ENCODE measurements at places on chromosomes 11 and 22.

DNA sequence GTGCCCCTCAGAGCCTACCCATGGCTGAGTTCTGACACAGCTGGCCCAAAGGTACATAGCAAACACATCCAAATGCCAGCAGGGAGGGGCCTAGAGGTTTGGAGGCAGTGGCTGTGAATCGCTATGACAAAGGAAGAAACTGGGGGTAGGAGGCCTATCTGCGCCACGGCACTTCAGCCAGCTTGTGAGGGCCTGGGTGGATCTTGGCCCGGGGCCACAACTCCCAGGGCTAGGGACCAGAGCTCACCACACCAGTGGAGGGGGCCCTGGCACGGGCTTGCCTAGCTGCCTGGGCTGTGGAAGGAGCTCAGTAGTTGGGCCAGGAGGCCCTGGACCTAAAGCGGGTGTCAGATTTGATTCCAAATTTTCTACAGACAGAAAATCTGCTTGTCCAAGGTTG, 9.4 kb upstream of the NAP1L4 start:
- no peak for DNase-seq

DNA sequence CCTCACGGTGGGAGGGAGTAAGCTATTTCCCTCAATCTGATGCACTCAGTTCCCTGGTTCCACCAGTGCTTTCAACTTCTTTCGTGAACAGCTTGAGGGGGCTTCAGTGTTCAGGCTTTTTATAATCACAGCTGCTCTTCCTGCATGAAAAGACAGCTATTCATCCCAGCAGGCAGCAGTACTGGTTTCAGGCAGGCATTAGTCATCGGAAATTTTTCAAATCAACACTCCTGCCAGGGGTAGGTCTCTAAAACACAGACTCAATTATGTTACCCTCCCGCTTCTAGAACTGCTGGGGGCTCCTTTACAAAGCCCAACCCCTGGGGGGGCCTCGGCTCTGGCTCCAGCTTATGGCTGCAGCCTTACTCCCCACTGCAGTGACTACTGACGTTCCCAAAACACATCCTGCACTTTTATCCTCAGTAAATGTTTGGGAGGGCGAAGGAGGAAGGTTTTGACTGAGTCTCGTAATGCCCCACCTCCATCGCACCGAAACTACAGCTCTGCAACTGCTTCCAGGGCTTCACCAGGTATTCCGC, 5.8 kb downstream of the POLDIP3 start:
- DNase-seq, result no peak

GRCh38 chr11:83025267-83025704, 46.4 kb downstream of the RAB30 start:
- no peak for DNase-seq

DNA sequence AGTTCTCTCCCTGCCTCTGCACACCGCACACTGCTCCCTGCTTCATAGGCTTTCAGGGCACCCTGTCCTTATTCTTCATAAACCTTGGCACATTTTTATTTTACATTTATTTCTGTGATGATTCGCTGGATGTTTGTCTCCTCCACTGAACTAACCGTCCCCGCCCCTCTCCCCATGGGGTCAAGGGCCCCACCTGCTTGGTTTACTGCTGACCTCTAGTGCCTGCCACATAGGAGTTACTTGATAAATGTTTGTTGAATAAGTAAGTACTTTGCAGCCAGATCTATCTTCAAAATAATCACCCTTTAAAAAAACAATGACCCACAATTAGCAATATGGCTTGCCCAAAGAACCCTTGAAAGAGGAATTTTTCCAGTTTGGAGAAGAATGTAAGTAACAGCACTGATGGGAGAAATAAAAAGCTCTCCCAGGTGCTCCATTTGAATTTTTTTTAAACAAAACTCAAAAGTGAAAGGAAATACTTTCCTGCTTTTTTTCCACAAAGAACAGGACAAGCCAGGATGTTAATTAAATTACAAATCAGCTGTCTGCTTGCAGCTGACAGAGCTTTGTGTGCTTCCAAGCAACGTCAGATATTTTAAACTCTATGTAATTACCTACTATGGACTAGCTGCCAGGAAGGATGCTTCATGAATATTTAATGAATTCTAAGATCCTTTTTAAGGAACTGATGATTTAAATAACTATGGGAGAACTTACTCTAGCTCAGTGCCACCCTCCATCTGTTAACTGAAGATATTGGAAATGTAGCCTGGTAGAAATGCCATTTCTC, 1083.6 kb downstream of the DLG2 start:
- DNase-seq, result no peak

DNA sequence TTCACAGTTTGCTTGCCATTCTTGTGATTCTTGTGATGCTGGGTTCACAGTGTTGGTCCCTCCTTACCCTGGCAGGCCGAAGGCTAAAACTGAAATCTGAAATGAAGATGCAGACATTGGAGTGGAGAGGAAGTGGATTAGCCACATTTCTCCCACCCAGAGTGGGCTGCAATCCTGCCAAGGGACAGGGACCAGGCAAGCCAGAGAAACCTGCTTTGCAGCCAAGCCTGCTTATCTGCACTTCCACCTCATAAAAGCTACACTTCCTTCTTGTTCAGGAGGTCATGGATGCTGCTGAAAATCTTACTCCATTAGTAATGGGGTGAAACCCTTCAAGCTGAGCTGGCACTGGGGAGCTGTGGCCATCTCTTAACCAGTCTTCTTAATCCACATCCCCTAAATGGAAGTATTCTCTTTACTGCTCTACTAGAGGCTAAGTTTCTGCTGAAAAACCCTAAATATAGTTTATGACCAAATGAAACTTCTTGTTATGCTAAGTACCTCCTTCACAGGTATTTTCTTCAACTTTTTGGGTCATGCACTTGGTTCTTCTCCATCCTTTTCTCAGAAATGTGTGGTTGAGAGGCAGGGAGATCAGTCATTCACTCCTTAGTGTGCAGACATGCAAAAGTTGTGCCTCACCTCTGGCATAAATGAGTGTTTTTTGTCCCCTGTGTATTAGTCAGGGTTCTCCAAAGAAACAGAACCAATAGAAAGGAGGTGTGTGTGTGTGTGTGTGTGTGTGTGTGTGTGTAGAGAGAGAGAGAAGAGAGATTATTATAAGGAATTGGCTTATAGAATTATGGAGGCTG, 133.9 kb upstream of the BMAL1 start:
- DNase-seq, result no peak

- DNase-seq, result peak; percentile 45
Observed at GRCh38 chr11:134224710-134225664, 516 bp downstream of the VPS26B start.

- DNase-seq, result no peak
Observed at GRCh38 chr22:36850056-36850455, 10.8 kb upstream of the NCF4 start.

GRCh38 chr11:134944131-134944530, 532.1 kb upstream of the B3GAT1 start:
- DNase-seq, result no peak

GRCh38 chr11:108895579-108896480, 231.0 kb downstream of the DDX10 start:
- no peak for DNase-seq

DNA sequence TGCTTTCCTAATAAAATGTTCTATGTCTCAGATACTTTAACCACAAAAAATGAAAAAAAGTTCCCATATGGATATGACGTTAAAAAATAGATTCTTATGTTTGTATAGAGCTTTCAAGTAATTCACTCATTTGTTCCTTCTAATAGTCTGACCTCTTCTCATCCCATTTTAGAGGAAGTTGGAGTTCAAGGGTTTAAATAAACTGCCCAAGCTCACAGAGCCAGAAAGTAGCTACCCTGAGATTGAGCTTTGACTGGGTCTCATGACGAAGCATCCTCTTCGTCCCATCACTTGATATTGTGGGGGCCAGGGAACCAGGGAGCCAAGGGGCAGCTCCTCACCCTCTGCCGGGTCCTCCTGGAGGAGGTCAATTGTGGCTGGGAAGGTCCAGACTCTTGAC, 116.3 kb downstream of the CCDC81 start:
- DNase-seq, result no peak

- no peak for DNase-seq
Observed at GRCh38 chr11:86923999-86924766, 31.0 kb downstream of the FZD4 start.

- no peak for DNase-seq
Observed at GRCh38 chr22:16953206-16954059, 54.6 kb downstream of the GAB4 start.

GRCh38 chr11:75656044-75656727, 12.7 kb downstream of the MAP6 start:
- no peak for DNase-seq

- no peak for DNase-seq
Observed at GRCh38 chr11:62514151-62514550, 32.5 kb downstream of the AHNAK start.

- DNase-seq, result no peak
Observed at GRCh38 chr22:48555606-48556005, 1272.1 kb downstream of the BRD1 start.

DNA sequence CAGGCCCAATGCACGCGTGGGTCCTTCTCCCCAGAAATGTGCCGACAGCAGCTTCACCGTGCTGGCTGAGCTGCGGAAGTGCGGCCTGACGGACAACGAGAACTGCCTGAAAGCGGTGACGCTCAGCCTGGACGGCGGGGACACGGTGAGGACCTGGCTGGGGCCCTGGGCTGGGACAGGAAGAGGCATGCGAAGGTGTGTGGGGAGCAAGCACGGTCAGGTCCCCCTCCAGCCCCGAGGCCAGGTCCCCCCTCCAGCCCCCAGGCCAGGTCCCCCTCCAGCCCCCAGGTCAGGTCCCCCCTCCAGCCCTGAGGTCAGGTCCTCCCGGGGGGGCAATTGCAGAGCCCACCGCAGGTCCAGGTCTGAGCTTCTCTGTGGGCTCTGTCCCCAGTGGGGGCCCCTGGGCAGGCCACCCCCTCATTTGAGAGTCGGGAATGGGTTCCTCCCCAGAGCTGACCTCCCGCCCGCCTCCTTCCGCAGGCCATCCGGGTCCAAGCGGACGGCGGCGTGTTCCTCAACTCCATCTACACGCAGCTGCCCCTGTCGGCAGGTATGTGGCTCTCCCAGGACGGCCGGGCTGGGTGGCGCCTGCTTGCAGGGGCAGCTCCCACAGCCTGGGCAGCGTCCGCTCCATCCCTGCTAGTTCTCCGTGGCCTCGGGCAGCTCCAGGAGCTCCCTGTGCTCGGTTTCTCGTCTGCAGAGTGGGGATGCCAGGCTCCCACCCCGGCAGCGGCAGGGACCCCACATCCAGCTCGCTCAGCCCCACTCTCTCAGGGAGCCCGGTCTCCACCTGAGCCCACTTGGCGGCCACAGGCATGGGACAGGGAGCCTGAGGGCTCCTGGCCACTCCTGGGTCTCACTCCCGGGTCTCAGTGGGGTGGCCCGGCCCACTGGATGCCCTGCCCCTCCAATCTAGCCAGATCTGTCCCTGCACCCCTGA, 7.9 kb downstream of the MUC5B start:
- DNase-seq, result no peak

DNA sequence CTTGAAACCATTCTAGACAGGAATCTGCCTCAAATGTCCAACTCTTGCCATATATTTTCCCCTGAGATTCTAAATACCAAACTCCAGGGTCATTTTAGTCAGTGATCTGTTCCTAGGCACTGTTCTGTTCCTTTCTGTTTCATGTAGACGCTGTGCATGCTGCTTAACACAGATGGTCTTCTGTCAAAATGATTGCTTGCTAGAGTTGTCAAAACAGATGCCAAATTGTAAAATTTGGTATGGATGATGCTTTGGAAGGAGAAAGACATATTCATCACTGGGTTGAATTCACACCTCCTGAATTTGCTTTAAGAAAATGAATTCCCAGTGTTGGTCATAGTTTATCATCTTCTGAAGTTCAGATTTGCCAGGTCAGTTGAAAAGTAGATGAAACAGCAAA, 425.9 kb downstream of the ETS1 start:
- DNase-seq, result no peak

DNA sequence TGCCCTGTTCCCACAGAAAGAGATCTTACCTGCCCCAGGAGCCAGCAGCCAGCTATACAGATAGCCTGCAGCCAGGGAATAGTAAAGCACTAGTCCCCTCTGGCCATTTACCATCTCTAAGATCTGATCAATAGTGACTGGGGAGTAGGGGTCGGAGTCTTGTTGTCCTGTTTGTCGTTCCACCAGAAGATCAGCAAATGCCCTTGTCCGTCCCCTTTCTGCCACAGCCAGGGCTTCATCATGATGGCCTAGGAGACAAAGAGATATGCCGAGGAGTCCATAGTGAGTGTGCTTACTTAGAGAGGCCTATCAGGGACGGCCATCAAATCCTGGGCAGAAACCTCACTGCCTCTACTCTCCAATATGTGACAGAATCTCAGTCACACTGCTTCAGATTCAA, 177.1 kb upstream of the PITPNB start:
- DNase-seq, result no peak

DNA sequence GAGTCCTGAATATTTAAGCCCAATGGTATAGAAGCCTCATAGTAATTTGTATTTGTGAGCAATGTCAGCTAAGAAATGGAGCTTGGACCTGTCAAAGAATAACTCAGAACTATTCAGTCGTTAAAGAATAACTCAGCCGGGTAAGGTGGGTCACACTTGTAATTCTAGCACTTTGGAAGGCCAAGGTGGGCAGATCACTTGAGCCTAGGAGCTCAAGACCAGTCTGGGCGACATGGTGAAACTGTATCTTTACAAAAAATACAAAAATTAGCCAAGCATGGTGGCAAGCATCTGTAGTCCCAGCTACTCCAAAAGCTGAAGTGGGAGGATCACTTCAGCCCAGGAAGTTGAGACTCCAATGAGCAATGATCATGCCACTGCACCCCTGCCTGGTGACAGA, 1526.5 kb downstream of the LRRC4C start:
- no peak for DNase-seq

GRCh38 chr11:84290647-84291046, 1004.5 kb upstream of the CCDC90B start:
- DNase-seq, result no peak

DNA sequence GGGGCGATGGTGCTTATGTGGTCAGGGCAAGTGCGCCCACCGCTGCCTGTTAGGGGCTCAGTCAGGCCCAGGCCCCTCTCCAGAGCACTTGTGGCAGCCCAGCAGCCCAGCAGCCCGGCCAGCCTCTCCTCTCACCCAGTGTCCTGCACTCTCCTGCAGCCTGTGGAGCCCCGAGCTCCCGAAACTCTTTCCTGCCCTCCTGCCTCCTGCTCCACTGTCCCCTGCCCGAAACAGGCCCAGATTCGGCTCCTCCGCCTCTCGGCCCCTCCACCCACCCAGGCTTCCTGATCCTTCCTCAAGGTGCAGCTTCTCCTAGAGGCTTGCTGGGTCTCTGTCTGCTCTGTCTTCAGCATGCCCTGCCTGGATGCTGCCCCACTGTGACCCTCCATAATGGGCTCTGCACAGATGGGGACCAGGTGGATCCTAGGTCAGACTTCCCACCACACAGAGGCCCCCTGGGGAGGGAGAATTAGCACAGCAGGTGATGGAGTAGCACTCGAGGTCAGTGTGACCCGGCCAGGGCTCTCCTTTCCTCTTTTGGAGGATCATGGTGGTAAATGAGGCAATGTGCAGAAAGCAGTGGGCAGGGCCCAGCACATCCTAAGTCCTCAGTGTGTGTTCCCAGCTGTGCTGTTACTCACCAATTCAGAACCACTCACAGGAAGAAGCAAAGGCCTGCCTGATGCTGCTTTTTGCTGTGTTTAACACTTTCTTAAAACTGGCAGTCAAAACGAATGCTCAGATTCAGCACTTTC, 18.6 kb upstream of the NAP1L4 start:
- DNase-seq, result no peak

GRCh38 chr11:64594159-64594939, 3.3 kb downstream of the SLC22A12 start:
- no peak for DNase-seq

- DNase-seq, result no peak
Observed at GRCh38 chr11:134503596-134503995, 91.6 kb upstream of the B3GAT1 start.

- no peak for DNase-seq
Observed at GRCh38 chr11:44004452-44005062, 43.2 kb upstream of the ACCSL start.

Measured in activated CD4-positive, alpha-beta T cell treated with anti-CD3 and anti-CD28 coated beads, Interleukin-2, amount 50 U/mL, for 1 hour (primary cell).